ENCODE measurements at places on chromosomes 5 and 9.
A peak's percentile ranks its signal among the peaks of the same experiment; 100 is the strongest.

GRCh38 chr5:165055476-165055875, 1550.1 kb downstream of the MAT2B start:
- no peak for DNase-seq

GRCh38 chr5:172315587-172316493, 32.3 kb upstream of the UBTD2 start:
- DNase-seq, result no peak

- DNase-seq, result no peak
Measured at GRCh38 chr9:96725576-96725975, 52.3 kb downstream of the ZNF510 start.

- no peak for DNase-seq
Measured at GRCh38 chr5:17794815-17795214, 160.6 kb downstream of the TAF11L14 start.

DNA sequence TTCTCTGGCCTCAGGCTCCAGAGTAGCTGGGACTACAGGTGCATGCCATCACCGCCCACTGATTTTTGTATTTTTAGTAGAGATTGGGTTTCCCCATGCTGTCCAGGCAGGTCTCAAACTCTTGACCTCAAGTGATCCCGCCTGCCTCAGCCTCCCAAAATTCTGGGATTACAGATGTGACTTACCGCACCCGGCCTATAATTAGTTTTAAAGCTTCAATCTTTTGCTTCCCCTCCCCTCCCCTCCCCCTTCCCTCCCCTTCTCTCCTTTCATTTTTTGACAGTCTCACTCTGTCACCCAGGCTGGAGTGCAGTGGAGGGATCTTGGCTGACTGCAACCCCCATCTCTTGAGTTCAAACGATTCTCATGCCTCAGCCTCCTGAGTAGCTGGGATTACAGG, 433.3 kb upstream of the EDIL3 start:
- DNase-seq, result no peak

DNA sequence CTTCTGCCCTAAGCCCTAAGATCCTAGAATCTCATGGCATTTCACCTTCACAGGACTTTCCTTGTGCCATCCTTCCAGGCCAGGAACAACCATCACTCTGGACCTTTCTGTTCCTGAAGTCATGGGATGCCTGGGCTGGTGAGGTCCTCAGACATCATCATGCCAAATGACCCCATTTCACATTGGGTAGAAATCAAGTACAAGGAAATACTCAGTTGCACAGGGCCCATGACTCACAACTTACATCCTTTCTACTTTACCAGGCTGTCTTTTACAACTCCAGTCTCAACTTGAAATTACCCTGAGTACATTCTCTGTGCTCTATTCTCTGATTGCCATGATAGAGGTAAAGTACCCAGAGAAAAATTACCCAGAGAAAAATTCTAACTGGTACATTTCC, 167.1 kb downstream of the PIK3R1 start:
- no peak for DNase-seq

- peak; percentile 92 for DNase-seq
Measured at GRCh38 chr5:150641006-150641570, 628 bp downstream of the SYNPO start.

DNA sequence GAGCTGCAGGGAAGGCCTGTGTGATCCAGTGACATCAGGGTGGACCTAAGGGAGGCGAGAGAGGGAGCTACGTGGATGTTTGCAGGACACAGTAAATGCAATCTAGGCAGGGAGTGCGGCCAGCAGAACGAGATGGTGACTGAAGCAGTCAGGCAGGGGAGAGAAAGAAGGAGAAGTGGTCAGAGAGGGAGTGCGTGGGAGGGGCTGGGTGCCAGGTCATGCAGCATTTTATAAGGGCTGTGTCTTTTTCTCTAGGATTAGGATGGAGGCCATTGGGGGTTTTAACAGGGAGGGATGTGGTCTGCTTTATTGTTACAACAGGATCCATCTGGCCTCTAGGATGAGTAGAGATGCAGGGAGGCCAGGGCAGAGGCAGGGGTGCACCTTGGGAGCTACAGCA, 80.4 kb downstream of the DCP2 start:
- no peak for DNase-seq

DNA sequence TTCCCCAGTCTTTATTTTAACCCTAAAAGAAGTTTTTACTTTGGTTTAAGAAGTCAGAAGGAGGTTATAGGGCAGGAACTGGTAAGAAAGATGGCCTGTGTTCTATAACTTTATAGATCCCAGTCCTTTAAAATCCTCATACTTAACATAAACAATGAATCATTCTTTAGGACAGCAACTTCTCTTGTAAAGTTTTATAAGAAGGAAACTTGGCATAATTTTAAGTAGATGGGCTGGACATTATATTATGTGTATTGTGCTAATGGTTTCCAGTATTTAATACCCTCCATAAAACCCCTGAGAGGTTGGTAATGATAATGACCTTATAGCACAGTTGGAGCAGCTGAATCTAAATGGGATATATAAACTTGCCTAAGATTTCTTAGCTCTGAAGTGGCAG, 247.2 kb downstream of the FAM170A start:
- no peak for DNase-seq

DNA sequence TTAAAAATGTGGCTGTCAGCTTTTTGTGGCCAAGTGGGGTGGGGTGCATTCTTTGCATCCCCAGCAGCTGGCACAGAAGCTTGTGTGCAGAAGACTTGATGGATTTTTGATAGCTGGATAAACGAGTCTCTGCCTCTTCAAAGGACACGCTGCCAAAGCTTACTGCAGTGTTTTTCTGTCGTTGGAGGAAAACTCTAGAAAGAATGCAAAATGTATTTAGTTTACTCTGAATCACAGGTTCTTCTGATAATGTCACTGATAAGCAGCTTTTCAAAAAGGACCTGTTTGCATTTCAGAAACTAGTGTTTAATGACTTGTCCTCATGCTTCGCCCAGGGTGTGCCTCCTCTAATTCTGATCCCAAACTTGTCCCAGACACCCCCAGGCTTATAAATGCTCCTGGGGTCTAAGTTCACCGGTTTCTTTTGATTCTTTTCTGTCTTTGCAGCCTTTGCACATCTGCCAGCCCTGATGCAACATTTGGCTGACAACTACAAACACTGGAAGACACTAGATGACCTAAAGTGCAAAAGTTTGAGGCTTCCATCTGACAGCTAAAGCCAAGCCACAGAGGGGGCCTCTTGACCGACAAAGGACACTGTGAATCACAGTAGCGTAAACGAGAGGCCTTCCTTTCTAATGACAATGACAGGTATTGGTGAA, 66.0 kb downstream of the WDR41 start:
- no peak for DNase-seq

- DNase-seq, result no peak
Measured at GRCh38 chr5:127112347-127112864, 39.1 kb upstream of the C5orf63 start.

DNA sequence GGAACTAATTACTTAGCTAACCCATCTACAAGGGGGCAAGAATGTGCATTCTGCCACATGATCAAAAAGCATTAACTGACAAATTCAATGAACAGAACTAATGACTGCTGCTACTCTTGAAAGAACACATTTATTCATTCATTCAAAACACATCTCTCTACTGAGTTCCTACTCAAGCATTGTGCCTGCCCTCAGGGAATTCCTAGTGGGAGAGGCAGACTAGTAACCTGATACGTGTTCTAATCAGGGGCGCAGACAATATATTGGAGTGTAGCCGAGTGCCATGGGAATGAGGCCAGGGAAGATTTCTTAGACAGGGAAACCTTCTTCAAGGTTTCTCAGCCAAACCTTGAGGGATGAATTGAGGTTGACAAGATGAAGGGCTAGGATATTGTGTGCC, 56.7 kb upstream of the PAPPA start:
- DNase-seq, result no peak

DNA sequence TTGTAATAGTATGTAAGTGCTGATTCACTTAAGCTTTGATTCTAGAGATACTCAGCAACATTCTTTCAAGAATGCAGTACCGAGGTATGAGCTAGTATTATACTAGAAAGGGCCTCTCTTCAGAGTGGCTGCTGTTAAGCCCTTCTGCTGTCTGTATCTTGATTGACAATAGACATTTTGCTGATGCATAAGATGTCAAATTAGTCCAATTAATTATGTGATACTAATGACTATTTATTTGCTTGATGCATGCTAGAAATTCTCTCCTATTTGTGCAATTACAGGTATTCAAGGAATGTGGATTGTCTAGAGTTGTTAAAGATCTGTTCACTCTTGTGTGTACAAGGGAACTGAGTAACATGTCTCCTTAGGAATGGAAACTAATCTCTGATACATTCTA, 92.3 kb upstream of the PTGER4 start:
- no peak for DNase-seq

DNA sequence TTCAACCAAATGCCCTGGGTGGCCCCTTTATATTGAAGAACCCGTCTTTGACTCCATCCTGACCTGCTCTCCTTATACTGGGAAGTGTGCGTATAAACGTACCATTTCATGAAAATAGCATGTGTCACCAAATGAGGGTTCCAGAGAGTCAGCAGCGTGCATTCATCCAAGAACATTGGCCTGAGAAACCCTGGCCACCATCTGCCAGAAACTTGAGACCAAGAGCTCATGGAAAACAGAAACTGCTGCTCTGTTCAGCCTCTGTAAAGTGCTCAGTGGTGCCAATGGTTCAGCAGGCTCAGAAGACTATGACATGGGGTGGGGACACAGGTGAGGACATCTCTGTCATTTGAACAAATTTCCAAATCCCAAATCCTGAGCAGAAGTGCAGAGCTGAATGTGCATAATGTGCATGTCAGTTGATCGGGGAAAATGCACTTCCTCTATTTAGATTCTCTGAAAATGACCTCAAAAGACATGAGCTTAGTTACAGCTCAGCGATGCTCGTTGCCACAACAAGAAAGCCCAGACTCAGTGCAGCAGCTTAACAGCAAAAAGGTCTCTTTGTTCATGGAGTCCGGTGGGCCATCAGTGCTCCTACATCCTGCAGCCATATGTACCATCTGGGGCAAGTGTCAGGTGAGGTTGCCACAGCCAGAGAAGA, 176.1 kb downstream of the ATPSCKMT start:
- DNase-seq, result no peak

- DNase-seq, result no peak
Measured at GRCh38 chr5:127302509-127302908, 11.9 kb downstream of the MEGF10 start.

DNA sequence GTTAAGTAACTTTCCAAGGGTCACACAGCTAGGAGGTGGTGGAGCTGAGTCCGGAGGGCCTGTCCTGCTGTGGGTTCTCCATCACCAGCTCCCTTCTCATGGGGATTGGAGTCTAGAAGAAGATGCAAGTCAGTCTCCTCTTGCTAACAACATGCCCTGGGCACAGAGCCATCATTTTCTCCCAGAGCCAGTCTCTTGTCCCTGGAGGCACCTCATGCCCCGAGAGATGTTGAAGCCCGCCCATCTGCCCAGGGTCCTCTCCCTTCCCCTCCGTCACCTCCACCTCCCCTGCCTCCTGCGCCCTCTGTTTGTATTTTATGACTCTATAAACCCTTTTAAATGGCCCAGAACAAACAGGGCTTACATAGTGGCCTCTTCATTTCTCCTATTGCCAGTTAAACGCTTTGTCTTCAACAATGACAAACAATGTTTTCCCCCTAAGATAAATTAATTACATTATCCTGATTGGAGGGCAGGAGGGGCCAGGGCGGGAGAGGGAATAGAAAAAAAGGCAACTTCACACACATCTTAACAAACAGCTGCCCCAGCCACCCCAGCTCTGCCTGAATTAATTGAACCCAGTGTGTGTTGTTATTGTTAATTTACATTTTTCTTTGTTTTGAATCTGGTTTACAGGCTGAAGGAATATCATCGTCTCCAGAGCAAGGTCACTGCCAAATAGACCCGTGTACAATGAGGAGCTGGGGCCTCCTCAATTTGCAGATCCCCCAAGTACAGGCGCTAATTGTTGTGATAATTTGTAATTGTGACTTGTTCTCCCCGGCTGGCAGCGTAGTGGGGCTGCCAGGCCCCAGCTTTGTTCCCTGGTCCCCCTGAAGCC, 55.8 kb downstream of the ASS1 start:
- DNase-seq, result no peak

DNA sequence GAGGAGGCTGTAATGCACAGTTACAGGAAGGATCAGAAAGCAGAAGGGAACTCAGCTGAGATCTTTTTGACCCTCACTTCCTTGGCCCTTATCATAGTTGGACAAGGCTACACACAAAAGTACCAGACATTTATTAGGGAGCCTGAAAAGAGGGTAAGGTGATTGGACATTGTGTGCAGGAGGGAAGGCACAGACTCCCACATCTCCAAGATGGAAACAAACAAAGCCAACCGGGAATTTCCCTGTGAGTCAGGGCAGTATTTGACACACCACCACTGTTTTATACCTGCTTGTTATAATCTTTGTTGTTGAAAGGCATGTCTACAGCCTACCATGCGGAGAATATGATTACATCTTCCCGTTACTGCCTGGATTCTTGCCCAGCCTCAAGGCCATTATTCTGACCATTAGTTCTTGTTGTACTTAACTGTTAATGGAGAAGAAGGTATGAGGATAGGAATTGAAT, 3.0 kb upstream of the CCNG1 start:
- peak; percentile 84 for DNase-seq

DNA sequence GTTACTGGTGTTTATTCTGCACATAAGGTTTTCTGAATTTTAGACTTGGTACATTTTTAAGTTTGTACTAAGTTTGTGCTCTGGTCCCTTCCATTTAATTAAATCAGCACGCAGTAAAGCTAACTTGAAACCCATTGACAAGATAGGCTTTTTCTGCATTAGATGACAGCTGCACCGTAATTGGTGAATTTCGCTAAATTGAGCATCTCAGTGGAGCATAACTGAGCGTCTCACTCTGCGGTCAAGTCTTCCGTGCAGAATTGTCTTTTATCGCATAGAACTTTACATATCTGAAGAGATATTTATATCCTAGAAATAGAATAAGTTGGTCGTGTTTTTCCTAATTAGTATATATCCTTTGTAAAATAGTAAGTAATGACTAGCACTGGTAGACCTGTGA, 4.1 kb downstream of the SUB1 start:
- no peak for DNase-seq

DNA sequence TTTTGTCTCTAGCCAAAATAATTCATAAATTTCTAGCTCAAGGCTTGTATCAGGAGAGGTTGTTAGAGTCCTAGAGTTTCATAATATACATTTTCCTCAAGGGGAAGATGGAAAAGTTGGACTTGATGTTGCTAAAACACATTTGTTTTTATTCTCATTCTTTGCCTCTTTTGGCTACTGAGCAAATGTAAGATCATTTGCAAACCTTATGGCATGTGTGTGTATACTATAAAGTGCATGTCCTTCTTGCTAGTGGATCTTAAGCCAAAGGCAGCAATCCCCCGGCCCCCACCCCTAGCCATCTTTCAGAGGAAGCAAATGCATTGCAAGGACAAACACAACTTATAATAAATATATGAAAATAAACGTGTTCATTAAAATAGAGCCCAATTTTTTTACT, 43.0 kb downstream of the ADAMTSL1 start:
- no peak for DNase-seq
